BJ (cell line): ENCODE measurements at places on chromosomes 11 and 22.

GRCh38 chr11:118896921-118897591 is 13.4 kb downstream of the CXCR5 start:
- no peak for DNase-seq

DNA sequence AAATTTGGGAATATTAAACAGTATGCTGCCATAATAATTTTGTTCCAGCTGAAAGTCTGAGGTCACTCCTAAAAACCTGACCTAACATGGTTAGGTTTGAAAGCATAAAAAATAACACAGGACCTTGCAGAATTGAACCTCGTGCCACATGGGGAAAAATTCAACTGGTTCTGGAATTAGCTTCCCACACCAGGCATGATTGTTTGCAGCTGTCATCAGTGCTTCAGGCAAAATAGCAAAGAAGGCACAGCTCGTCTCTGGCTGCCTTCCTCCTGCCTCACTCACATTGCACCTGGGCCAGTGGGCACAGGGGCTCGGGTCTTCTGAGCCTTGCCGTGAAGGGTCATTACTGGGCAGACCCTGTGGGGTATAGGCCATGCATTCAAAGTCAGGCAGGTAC is 153.8 kb upstream of the ARHGAP20 start:
- DNase-seq, result no peak

DNA sequence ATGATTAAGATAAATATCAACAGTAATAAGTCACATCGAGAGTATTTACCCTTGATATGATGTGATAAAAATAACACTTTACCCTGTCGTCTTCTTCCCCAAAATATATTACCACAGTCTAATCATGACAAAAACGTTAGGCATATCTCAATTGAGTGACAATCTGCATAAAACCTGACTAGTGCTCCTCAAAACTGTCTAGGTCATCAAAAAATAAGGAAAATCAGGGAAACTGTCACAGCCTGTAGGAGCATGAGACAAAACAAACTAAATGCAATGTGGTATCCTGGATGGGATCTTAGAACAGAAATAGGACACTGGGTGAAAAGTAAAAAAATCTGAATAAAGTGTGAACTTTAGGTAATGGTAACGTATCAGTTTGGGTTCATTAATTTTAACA is 19.4 kb upstream of the ANO5 start:
- DNase-seq, result no peak

DNA sequence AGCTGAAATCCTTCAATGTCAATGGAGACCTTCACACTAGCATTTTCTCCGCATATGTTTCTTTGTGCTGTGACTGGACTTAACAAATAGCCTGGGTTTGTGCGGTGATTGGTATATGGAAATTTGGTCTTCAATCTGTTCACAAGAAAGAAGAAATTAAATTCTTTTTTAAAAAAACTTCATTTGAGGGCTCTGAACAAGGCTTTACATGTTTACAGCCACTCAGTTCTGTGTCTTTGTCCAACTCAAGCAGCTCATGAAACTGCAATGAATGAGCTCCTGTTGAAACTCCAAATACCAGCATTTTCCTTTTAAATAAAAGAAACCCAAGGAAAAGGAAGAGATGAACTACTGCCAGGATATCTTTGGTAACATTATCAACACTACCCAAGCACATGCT is 57.3 kb downstream of the PIK3C2A start:
- no peak for DNase-seq

DNA sequence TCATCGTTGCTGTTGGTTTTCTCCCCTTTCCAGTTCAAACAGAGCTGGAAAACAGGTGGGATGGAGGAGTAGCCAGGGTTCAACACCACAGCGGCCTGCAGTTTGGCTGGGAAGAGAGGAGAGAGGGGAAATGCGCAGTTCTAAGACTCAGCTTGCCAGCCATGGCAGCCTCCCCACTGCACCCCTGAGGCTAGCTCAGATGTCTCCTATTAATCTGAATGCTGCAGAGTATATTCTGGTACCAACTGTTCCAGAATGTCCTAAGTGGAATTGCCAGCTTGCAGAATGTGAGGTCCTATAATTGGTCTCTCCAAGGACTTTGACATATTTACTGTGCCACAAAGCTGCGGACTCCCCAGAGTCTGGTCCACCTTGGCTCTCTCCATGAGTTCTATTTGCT is 32.0 kb downstream of the NEFH start:
- no peak for DNase-seq

- DNase-seq, result no peak
These were observed 3.7 kb upstream of the RELT start for GRCh38 chr11:73372375-73372993.

DNA sequence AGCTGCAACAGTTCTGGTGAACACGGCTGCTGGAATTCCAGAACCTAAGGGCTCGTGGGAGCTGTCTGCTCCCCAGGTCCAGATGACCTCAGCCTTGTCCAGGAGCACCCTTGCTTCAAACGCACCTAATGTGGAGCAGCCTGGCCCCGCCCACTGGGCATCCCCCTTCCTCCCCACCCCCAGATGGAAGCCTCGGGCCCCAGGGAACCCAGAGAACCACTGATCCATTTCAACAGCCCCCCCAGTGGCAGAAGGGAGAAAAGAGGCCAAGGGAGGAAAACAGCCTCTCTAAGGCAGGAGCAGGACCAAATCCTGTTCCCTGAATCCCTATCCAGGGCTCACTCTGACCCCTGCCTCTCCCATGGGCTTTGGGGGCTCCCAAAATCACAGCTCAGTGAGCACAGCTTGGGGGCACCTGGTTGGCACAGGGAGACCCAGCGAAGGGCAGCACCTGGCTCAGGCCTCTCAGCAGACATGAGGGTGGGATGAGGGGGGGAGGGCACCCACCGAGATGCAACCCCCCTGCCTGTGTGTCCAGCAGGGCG is 1.2 kb downstream of the CYTH4 start:
- DNase-seq, result no peak

- no peak for DNase-seq
These were observed 52.3 kb upstream of the OR5P2 start for GRCh38 chr11:7849018-7849417.

DNA sequence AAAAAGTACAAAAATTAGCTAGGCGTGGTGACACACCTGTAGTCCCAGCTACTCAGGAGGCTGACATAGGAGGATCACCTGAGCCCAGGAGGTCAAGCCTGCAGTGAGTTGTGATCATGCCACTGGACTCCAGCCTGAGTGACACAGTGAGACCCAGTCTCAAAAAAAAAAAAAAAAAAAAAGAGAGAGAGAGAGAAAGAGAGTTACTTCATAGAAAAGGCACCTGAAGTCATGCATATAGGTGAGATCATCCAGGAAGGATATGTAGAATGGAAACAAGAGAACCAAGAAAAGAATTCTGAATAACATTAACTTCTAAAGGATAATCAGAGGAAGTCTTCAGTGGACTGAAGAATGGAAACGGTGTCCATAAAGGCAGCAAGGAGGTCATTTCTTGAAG is 106.8 kb downstream of the STK33 start:
- DNase-seq, result no peak

- no peak for DNase-seq
These were observed 59.2 kb upstream of the CD5 start for GRCh38 chr11:61042961-61043540.

- no peak for DNase-seq
These were observed 6.6 kb downstream of the TRIM34 start for GRCh38 chr11:5631417-5631816.

GRCh38 chr11:12050470-12051286 is 42.3 kb upstream of the DKK3 start:
- DNase-seq, result no peak

DNA sequence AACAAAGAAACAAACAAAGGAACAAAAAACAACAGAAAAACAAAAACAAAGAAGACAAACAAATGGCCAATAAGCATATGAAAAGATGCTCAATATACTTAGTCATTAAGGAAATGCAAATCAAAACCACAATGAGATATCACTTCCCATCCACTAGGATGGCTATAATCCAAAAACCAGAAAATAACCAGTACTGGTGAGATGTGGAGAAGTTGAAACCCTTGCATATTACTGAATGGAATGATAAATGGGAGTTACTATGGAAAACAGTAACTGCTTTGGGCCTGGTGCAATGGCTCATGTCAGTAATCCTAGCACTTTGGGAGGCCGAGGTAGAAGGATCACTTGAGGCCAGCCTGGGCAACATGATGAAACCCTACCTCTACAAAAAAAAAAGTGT is 44.9 kb upstream of the RBFOX2 start:
- DNase-seq, result no peak

GRCh38 chr22:49208004-49208402 is 619.7 kb downstream of the BRD1 start:
- DNase-seq, result no peak

DNA sequence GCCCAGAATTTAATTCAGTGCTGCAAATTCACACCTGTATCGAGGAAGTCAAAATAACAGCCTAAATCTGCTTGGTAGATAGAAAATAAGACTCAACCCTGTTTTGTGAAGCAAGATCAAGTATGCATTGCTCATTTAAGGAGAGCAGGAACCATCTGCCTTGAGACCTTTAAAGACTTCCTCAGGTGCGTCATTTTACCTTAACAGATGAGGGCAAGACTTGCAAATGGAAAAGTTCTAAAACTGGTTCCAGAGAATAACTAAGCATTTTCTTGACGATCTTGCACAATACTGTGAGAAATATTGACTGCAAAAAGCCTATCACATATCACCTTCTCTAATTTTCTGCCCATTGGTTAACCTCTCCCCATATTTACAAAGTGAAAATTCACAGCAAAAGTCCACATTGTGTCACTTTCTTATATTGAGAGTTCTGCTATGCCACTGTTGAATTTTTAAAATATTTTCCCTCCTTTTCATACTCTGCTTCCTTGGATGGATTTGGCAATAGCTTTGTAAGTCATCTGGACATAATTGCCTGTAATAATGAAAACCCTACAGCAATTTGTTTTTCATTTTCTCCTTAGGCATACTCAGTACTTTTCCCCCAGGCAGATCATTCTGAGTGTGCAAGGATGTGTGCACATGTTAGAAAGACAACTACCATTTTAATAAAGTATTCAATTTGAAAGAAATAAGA is 234.2 kb downstream of the AASDHPPT start:
- DNase-seq, result peak; percentile 38

- DNase-seq, result no peak
These were observed 171.4 kb upstream of the CTSC start for GRCh38 chr11:88508759-88509581.

DNA sequence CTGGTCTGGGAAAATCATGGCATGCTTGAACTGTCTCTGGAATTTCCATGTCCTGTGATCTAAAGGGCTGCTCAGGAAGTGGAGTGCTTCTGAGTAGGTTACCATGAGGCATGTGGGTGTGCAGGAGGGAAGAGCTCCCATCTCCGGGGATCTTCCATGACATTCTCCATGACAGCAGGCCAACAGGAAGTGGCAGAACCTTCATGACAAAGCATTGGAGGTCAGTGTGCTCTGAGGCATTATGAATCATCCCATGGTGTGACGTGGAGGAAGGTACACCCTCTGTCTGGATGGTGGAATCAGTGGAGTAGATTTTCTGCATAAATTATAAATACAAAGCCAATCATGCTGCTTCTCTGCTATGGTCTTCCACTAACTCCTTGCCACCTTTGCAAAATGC is 139.6 kb upstream of the E2F8 start:
- peak; percentile 63 for DNase-seq

DNA sequence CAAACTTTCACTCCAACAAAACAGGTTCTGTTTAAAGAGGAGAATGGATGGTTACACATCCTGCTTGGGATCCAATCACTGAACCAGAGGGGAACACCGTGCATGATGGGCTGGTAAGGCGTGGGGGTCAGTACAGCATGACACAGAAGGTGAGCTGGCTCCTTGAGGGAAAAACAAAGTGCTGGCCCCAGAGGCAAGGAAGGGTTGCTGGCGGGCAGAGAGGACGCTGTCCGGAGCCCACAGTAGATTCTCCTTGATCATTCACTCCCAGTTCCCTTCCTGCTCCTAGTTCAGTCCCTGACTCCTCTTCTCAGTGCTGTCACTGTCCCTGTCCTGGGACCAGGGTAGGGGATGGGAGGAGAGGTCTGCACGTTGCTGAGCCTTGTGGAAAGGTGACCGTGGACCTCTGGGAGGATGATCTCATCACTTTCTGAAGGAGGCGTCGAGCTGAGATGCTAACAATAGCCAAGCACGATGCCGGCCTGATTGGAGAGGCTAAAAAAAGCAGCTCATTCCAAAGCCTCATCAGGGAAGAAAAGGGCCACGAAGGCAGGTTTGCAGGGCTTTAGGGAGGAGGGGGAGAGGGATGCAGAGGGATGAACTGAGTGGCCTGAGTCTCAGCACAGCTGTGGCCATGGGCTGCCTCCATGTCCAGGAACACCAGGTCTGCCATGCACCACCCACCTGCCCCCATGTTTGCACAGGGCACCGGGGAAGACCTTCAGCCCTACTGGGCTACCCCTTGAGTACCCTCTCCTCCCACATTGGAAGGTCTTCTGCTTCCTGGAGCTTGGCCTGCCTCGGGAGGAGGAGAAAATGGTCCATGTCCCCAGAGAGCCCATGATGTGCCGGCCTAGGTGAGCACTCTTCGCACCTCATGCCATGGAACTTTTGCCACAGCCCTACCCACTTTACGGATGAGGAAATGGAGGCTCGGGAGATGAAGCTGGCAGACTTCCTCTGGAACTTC is 72.7 kb upstream of the RTL6 start:
- no peak for DNase-seq

DNA sequence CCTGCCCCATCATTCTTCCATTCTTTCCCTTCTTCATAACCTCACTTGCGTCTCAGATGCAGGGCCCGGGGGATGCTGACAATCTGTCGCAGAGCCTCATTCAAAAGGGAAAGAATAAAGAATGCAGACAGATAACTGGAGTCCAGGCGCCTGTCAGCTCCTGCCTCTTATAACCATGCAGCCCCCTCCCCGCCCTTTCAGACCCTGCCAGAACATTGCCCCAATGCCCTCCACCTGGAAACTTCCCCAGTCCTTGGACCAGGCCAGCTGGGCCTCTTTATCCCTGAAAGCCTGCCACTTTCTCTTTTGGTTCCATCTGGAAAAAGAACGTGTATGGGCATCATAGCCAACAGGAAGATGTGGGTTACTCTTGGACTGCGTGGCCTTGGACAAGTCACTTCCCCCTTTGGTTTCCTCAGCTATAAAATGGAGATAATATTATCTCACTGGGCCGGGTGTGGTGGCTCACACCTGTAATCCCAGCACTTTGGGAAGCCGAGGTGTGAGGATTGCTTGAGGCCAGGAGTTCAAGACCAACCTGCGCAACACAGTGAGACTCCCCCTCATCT is 2.1 kb upstream of the TCF20 start:
- DNase-seq, result no peak
